ENCODE measurements at places on chromosomes 12 and 14.

DNA sequence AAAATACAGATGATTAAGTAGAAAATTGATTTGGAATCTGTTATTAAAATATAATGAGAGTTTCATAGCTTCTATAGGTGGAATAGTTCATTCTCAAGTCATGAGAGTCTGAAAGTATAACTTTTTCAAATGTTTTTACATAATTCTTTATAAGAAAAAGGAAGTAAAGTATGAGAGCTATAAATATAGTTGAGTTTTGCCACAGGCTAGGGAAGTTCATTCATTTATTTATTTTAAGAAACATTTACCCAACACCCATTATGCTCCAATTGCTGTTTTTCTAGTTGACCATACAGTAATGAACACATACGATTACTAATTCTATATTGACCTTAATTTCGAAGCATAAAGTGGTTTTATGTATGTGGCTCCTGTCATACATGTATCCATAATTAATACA lies 24.8 kb downstream of the LRRIQ1 start:
- no peak for DNase-seq

DNA sequence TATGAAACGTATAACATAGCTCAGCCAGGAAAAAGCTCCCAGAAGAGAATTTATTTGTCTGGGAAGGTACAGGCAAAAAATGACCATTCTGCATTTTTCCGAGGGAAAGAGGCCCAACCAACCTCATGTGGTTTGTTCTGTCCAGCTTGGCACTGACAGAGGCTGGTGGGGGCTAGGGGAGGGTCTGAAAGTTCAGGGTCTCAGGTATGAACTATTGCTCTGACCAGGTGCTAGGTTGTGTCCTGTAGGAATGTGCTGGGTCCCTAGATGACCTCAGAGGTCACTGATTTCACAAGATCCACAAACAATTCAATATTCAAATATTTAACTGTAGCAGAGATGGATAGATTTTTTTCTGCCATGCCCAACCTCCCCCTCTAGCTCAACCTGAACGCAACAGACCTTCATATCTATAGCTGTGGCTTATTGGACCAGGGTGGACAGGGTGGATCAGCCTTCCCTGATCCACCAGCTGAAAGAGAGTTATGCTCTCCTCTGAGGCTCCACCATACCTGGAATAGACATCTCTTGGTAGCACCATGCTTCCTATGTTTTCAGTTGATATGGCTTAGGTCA lies 32.9 kb upstream of the IFT81 start:
- no peak for DNase-seq

- DNase-seq, result no peak
Measured at GRCh38 chr12:90124914-90125313, 416.3 kb upstream of the ATP2B1 start.

GRCh38 chr14:50932156-50932555 lies 12.1 kb downstream of the PYGL start:
- no peak for DNase-seq

GRCh38 chr14:100298551-100299237 lies 7.5 kb downstream of the SLC25A29 start:
- DNase-seq, result no peak

DNA sequence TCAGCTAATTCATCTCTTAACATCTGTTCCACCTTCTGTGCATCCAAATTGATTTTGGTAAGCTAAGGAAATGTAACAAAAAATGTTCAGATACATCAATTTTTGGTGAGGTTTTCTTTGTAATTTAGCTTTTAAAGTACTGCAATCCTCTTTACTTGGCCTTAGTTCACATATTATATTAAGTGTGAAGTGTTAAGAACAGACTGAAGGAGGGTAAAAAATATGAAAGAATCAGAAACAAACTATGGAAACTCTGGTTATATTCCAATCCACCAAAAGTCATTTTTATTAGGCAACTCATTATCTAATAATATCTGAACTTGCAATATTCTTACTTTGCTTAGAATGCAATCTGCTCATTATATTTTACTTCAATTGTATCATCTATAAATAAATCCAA lies 49.1 kb downstream of the CEP290 start:
- DNase-seq, result no peak

DNA sequence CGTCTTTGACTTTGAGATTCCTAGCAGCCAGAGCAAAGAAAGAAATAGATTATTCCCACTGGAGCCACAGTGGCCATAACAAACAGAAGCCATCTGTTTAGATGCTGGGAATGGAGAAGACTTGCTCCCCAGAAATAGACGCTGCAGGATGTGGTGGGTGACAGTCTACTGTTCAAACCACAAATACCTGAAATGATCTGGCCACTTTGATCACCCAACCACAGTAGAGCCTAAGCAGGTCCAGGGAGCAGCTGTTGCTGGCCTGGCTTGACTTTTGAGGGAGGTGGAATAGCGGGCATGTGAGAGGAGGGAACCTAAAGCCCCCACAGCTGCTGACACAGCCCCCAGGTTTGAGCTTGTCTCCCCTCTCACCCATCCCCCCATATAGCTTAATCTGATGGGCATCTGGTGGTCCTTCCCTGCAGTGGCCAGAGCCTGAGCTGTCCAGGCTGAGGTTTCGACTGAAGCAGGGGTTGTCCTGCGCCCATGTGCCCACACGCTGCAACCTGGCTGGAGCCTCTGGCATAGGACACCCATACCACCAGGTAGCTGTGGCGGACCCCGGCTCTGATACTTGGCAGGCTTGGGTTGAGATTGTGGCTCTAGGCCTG lies 38.7 kb downstream of the SH2B3 start:
- DNase-seq, result no peak

DNA sequence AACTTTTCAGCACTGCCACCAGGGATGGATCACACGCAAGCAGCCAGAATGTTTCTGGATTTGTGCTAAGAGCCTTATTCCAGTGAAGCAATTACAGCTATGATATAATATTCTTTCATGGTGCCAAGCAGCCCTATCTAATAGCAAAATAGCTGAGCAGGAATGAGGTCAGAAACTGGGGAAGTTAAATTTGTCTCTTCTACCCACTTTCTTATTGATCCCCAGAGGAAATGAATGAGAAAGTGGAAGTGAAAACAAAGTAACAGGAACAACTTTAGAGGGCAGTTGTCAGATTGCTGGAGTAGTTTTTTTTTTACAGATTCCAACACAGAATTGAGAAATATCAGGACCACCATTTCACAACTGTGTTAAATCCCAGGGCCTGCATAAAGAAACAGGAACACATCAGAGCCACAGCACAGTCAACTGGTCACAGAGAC lies 44.8 kb downstream of the GCH1 start:
- DNase-seq, result no peak

DNA sequence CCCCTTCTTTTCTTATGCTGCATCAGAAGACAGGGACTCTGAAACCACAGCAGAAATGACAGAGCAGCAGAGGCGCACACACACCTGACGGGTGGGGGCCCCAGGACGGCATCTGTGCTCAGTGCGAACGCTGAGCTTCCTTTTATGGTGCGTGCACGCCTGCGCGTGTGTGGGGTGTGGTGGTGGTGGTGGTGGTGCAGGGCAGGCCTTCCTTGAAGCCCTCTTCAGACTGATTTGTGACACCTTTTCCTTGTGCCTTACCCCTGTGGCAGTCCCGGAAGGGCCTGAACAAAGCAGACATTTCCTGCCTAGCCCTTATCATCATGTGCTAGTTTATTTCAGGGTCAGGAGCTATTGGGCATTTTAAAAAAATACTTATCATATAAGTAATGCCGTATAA lies 75.7 kb downstream of the TSPAN9 start:
- no peak for DNase-seq

All from activated naive CD4-positive, alpha-beta T cell treated with Interleukin-2 at 50 U/mL for 16 hours (primary cell).